NCI-H1092 treated with DMSO at 0.1 percent for 48 hours (cell line): ENCODE measurements at places on chromosomes 13 and 19.

GRCh38 chr13:66617786-66618185 lies 612.4 kb downstream of the PCDH9 start:
- no peak for DNase-seq

DNA sequence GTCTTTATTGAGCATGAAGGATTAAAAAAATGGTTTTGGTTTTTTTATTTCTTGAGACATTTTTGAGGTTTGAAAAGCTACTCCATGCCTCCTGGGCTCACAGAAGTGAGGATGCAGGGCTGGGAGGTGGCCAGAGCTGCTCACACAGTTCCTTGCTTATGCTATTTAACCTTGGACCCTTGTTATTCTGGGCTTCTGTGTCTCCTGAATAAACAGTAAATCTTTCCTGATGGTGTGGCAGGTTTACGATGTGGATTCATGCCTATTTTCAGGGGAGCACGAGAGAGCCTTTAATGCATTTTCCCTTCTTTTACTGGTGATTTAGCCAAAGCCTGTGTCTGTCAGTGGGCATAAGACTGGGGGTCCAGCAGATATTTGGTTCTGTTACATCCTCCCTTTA lies 34.3 kb upstream of the PCDH8 start:
- DNase-seq: no peak

DNA sequence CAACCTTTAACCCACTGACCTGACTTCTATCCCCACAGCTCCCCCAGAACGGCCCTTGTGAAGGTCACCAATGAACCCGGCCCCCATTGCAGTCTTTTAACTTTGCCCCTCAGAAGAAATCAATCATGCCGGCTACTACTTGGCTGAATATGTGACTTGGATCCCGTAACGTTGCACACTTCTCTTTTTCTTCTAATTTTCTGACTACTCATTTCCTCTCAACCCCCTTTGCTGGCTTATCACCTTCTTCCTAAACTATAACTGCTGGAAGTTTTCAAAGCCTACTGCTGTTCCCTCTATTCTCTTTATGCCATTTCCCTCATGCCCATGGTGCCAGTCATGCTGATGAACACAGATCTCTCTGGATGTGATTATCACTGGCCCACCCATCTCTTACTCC lies 367.6 kb downstream of the DNAJC15 start:
- DNase-seq: no peak

DNA sequence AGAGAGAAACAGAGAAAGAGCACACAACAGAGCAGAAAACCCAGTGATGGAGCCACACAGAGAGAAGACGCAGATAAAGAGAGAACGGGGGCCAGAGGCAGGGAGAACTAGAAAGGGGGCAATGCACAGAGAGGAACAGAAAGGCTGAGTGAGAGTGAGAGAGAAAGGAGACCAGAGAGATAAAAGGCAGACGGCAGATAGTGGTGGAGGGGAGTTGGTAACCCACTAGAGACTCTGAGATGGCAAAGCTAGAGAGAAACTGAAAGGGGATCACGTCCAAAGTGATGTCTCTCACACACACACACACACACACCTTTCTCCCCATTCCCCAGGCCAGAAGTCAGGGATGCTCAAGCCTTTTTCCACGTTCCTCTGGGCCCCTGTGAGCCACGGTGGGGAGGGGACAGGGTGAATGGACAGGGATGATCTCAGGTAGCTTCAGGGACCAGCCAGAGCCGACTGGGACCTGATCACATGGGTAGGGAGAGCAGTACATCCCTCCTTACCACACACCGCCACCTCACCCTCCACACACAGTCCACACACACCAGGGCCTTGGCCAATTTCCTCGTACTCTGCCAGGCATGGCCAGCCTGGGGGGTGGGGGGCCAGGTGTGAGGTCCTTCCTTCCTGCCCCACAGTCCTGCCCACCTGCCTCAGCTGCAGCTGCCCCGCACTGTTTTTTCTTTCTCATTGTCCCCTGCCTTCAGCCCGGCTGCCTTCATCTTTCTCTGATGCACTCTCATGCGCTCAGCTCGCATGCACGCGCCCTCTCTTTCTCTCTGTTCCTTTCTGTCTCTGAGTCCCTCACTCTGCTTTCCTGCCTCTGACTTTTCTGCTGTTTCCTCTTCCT lies 22.5 kb upstream of the POU2F2 start:
- DNase-seq: peak; percentile 75

DNA sequence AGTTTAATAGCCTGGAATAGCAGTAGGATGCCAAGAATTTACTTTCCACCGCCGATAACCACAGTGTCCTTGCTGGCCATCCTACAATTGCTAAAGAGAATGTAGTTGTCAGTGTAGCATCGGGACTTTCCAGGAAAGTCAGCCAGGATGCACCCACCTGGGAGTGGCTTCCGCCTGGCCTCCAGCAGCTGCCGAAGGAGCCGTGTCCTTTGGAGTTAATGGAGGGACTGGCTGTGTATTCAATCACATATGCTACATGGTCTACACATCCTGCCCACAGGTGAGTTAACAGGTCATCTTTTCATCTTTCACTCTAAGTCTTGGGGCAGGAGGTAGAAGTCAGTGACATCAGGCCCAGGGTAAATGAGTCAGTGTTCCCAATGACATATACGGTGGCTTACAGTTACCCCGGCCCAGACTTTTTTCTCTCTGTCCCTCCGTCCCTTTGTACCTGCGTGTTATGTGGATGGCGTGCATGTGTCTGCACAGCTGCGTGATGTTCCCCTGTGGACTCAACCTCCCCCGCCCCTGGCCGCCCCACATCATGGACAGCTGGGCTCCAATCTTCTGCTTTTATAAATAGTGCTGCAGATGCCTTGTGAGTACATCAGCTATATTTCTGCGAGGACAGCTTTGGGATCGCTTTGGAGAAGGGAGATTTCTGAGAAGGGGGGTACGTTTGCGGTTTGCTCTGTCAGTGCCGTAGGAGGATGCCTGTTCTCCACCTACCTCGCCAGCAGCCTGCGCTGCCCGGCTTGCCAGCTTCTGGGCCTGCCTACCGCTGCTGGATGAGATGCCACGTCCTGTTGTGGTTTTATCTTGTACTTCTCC lies 63.1 kb downstream of the ATP11A start:
- no peak for DNase-seq

DNA sequence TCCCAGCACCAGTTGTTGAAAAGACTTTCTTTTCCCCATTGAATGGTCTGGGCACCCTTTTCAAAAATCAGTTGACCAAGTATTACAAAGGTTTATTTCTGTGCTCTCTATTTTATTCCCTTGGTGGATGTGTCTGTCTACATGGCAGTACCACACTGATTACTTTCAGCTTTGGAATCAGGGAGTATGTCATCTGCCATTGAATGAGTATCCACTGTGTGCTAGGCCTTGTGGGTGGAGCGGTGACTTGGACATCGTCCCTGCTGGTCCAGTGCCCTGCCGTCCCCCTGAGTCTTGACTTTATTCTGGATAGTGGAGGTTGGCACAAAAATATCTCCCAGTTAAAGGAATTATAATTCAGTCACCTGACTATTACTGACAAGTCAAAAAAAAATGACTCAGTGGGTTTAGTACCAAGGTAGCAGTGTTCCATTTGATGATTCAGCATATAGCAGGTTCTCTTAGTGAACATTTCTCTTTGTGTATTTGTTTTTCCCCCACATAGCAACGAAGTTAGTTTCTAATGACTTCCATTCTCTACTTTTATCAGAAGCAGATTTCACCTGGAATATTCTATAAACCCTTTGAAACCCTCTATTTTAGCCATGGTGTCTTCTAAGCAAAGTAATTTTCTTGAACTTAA lies 3.9 kb downstream of the UPF3A start:
- no peak for DNase-seq

DNA sequence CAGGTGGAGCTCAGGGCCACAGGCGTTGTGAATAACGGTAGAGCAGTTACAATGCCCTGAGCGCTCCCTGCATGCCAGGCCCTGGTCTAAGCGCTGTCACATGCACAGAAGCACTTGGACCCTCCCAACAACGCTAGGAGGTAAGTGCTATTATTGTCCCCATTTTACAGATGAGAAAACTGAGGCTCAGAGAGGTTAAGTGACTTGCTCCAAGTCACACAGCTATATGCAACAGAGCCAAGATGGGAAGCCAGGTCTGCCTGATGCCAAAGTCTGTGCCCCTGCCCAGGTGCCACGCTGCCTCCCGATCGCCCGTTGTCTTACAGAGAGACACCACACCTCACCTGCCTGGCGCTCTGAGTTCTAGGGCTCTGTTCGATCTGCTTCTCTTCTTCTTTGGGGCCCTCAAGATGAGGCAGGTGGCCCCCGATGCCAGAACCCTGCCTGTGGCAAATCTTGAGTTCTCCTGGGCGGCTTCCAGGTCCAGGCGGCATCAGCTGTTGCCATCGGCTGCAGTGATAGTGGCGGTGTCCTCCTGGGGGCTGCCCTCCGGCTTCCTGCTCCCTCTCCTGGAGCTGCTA lies 20.0 kb downstream of the YIPF2 start:
- no peak for DNase-seq

DNA sequence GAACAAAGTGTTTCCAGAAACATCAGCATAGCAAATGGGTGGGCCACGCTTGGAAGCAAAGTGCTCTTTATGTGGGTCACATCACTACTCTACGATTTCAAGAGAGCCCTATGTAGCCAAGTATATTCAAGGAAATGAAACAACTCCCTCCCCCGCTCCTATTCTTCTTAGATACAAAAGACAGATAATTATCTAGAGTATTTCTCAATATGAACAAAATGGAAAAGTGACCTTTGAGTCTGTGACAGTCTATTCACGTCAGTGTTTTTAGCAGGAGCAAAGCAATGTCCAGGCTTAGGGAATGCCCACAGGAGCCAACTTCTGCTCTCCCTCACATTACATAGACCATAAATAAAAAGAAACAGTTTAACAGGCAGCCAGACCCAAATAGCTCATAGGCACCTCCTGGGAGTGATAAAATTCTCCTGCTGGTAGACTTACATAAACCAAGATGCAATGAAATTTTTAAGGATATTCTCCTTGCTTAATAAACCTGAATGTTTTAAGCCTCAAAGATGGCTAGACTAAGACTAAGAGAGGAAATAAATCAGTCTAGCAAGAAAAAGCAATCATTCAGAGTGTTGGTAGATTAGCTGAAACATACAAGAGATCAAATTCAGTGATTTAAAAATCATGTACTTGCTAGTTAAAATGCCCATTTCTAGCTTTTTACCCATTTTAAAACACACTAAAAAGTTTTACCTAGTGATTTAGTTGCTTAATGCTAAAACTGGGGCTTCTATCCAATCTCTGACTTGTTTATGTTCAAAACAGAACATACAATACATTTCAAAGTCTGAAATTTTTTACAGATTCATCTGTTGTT lies 182.8 kb downstream of the RGCC start:
- no peak for DNase-seq
